ENCODE measurements at places on chromosomes 1 and 21. TPM values are rescaled to one million over a fixed set of nuclear protein-coding genes. Genes with fewer than 3 reads are reported as not detected.

DNA sequence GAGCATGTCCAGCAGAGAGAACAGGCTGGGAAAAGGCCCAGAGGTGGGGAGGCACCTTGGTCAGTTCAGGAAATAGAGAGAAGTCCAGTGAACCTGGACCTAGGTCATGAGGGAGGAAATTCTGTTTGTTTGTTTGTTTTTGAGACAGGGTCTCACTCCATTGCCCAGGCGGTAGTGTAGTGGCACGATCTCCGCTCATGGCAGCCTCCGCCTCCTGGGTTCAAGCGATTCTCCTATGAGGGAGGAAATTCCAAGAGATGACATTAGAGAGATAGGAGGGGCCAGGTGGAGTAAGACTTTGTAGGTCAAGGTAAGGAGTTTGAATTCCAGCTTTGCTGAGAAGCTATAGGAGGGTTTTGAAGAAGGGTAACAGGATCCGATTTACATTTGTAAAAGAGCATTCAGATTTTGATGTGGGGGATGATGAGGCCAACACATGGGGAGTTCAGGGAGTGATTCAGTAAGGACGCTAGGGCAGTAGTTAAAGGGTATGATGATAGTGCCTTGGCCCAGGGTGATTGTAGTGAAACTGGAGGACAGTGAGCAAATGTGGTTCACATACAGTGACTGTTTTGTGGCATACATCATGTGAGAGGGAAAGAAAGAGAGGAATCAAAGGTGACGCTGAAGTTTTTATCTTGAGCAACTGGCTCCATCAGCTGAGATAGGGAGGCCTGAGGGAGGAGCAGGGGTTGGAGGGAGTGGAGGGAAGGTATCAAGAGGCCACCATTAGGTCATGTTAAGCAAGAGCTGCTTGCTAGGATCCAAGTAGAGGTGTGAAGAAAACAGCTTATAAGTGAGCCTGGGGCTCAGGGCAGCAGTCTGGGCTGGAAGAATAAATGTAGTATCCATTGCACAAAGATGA lies 8.3 kb upstream of the TRABD2B start:
- no peak for DNase-seq

GRCh38 chr1:33182401-33182841 lies 578 bp upstream of the TRIM62 start:
- no peak for DNase-seq

DNA sequence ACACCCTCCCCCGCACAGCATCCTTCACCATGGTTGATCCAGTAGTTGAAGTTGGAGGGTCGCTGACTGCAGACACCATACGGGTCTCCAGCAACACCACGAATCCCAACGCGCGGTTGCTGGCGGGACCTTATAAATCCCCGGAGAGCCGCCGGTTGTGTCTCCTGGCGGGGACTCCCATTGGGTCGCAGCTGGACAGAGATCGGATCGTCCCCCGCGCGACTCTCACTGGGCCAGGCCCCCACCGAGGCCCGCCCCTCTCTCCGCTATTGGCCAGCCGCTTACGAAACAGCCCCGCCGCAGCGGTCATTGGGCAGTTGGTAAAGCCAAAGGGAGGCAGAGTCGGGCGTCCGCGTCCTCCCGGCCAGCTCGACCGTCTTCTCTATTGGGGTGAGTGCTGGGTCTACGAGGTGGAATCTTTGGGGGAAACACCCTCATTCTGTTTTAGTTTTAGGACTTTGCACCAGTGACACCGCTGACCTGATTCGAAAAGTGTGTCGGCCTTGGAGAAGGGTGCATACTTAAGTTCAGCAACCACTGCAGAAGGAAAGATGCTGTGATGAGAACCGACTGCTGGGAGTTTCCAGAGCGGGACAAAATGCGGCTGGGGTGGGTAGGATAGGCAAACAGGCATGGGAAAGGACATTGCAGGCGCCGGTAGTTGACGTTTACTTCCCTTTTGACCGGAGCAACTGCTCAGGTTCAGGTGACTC lies 27.4 kb downstream of the RABIF start:
- DNase-seq: peak; percentile 90

GRCh38 chr1:2358651-2359640 lies 32.4 kb downstream of the MORN1 start:
- no peak for DNase-seq

DNA sequence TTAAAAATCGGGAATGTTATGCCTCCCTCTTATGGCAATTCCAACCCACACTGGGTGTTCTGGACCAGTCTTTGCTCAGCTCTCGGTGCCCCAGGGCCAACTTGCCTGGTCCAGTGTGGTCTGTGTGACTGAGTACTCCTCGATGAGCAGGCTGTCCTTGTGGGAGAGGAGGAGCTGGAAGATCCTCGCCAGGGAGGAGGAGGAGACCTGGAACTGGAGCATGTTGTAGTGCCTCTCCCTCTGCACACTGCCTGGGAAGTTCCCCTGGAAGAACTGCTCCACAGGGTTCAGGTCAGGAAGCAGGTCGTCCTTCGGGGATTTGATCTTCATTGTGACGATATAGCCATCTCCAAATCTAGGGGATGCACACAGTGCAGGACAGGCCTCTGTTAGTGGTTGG lies 88.5 kb upstream of the GCLM start:
- no peak for DNase-seq

GRCh38 chr1:43473463-43473862 lies 19.7 kb upstream of the HYI start:
- DNase-seq: no peak

- no peak for DNase-seq
Observed at GRCh38 chr1:165424454-165425216, 20.3 kb downstream of the RXRG start.

- DNase-seq: no peak
Observed at GRCh38 chr1:153345187-153346076, 3.2 kb downstream of the PGLYRP4 start.

DNA sequence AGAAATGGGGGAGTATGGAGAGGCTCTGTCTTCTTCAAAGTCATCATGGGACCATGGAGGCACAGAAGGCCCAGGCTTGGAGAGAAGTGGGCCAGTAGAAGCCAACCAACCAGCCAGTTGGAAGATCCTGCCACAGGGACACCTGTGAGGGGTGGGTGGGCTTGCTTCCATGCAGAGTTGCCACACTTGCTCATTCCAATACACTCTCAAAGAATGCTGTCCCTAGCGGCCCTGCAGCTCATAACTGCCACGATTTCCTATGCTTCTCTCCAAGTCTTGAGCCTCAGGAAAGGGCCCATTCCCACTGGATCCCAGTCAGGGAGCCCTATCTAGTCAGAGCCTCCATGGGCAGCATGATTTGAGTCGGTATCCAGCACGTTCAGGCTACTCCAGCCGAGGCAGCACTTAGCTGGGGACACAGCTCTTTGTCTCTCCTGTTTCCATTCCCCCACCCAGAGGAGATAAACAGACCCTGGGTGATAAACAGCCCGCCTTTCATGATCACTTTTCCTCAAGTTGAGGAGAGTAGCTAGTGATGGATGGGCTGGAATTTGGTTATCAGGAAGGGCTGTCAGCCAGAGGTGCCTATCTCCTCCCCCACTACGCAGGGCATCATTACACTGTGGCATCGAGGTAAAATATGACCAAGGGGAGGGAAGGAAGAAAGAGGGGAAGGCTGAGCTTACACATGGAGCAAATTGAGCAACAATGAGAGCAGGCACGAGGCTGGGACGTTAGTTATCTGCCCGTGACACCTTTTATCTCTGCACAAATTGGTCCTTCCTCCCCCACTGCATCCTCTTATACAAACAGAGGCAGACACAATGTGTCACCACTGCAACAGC lies 64.6 kb downstream of the ERI3 start:
- no peak for DNase-seq

DNA sequence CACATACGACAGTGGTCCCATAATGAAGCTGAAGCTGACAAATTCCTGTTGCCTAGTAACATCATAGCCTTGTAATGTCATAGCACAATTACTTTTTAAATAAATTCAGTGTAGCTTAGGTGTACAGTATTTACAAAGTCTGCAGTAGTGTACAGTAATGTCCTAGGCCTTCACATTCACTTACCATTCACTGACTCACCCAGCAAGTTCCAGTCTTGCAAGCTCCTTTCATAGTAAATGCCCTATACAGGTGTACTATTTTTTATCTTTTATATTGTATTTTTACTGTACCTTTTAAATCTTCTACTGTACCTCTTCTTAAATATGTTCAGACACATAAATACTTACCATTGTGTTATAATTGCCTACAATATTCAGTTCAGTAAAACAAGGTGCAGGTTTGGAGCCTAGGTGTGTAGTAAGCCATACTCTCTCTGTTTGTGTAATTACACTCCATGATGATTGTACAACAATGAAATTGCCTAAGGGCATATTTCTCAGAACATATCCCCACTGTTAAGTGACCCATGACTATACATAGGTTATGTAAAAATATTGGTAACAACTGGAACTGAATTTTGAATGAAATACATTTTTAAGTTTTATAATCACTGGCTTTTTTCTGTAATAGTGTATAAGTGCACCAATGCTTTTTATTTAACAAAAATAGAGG lies 33.5 kb upstream of the ADAM30 start:
- DNase-seq: no peak

DNA sequence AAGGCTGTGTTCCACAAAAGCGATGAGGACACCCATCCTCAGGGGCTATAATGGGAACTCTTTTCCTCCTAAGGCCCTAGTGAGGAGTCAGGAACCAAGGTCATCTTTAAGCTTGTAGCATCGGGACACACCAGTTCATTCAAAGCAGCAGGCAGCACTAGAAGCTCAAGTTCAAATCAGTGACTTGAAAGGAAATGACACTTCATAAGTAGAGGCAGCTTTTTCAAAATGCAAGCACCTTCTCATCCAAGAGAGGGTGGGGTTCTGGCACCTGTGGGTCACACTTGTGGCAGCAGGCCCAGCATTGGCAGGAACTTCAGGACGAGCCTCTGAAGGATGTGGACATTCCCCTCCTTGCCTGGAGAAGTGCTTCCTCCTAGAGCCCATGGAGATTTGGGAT lies 496.3 kb downstream of the KIF26B start:
- no peak for DNase-seq

DNA sequence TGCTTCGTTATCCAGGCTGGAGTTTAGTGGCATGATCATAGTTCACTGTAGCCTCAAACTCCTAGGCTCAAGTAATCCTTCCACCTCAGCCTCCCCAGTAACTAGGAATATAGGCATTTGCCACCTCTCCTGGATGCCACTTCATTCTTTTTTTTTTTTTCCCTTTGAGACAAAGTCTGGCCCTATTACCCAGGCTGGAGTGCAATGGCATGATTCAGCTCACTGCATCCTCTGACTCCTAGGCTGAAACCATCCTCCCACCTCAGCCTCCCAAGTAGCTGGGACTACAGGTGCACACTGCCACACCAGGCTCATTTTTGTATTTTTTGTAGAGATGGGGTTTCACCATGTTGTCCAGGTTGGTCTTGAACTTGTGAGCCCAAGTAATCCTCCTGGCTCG lies 19.3 kb downstream of the OSBPL9 start:
- DNase-seq: no peak

GRCh38 chr1:34739613-34740012 lies 15.2 kb upstream of the GJB5 start:
- DNase-seq: no peak

DNA sequence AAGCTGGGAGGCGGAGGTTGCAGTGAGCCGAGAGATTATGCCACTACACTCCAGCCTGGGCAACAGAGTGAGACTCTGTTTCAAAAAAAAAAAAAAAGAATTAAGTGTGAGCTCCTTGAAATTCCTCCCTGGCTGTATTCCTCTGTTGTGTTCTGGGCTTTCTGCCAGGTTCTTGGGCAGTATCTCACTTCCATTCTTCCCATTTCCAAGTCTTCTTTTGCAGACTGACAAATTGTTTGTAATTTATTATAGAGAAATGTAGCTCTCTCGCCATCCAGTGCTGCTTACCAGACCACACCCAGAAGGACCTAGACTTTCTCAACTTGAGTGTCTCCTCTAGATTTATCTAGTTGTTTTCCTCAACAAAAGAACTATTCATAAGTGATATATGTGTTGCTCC lies 105.0 kb upstream of the ADGRL2 start:
- DNase-seq: peak; percentile 83

GRCh38 chr1:54312796-54313316 lies 93.3 kb downstream of the SSBP3 start:
- peak; percentile 89 for DNase-seq

DNA sequence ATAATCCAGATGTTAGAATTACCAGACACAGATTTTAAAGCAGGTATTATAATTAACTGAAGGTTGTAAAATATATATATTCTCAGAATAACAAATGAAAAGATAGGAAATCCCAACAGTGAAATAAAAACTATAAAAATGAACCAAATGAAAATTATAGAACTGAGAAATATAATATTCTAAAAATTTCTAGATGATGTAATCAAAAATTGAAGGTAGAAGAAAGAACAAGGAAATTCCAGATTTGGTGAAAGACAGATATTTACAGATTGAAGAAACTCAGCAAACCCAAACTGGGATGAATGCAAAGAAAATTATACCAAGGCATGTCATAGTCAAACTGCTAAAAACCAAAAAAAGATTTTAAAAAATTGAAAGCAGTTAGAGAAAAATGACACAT lies 729.4 kb downstream of the MATN1 start:
- DNase-seq: no peak

- no peak for DNase-seq
Observed at GRCh38 chr1:25135909-25136308, 96.4 kb downstream of the SYF2 start.

- DNase-seq: no peak
Observed at GRCh38 chr1:150971583-150972416, 2.8 kb downstream of the CERS2 start.

GRCh38 chr1:2314273-2314802 lies 77.0 kb downstream of the MORN1 start:
- DNase-seq: peak; percentile 49

- no peak for DNase-seq
Observed at GRCh38 chr21:45877821-45878469, 103.6 kb upstream of the COL6A1 start.

DNA sequence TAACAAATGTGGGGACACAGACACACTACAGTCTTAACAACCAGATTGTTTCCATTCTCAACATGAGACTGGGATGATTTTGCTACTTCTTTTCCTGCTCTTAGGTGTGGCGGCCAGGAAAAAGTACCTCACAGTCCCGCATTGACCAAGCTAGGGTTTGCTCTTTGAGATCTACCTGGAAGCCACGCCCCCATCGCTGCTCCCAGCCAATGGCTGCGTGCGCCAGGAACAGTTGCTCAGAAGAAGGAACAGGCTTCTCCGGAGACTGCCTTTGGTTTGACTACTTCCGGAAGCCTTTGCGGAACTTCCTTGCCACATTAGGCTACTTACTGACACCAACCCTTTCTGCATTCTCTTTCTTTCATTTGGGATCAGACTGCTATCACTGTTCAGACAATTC lies 44.2 kb upstream of the PLD5 start:
- DNase-seq: no peak

The PLEKHM2 gene
- 77.2 TPM for total RNA-seq

The SLC45A1 gene
- total RNA-seq: 1.7 TPM

The TRNP1 gene
- total RNA-seq: 4.8 TPM

The DFFB gene
- 14.8 TPM for total RNA-seq

The RGSL1 gene
- not detected for total RNA-seq

The BSND gene
- not detected for total RNA-seq

The UBL4B gene
- total RNA-seq: not detected

The GPR3 gene
- total RNA-seq: 0.51 TPM

The PGLYRP4 gene
- not detected for total RNA-seq

The TENT5C gene
- total RNA-seq: 0.51 TPM

Data from dermis blood vessel endothelial cell (primary cell).